ENCODE measurements at places on chromosomes 1 and 21. TPM values are rescaled to one million over a fixed set of nuclear protein-coding genes. Genes with fewer than 3 reads are reported as not detected.

The UBR4 gene
- 99.6 TPM for total RNA-seq

- no peak for DNase-seq
These were observed 1.3 kb downstream of the KMO start for GRCh38 chr1:241533326-241534115.

DNA sequence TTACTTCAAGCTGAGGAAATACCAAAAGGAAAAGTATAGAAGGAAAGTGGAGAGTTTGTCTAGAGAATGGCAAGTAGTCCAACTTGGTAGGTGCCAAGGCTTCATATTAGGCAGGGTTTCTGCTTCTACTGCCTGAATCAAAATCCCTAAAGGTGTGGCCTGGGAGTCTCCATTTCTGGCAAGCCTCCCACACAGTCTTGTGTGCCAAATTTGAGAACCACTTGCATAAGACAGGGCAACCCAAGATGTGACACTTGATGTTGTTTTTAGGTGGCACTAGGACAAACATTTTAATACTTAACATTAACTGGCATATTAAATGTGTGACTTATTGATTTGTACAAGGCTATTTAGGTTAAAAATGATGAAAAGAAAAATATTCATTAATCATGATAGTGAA, 60.1 kb downstream of the ATG4C start:
- DNase-seq: no peak

The TMEM82 gene
- not detected for total RNA-seq

GRCh38 chr1:201745023-201745422, 83.9 kb upstream of the IPO9 start:
- DNase-seq: no peak

DNA sequence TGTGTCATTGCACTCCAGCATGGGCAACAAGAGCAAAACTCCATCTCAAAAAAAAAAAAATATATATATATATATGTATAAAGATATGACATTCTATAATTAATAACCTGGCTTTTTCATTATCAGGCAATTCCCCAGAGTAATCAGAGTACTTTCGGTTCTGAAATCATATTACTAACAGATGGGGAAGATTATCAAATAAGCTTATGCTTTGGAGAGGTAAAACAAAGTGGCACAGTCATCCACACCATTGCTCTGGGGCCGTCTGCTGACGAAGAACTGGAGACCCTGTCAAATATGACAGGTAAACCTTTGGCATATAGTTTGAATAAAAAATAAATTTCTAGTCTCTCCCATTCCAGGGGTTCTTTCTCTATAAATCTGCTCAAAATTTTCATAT, 58.5 kb upstream of the SH3GLB1 start:
- DNase-seq: no peak

GRCh38 chr1:178798232-178798861, 72.5 kb downstream of the ANGPTL1 start:
- DNase-seq: no peak

The SLAMF6 gene
- not detected for total RNA-seq

GRCh38 chr1:85911742-85912141, 203.5 kb upstream of the ZNHIT6 start:
- no peak for DNase-seq

GRCh38 chr1:187001198-187001889, 172.6 kb downstream of the PLA2G4A start:
- DNase-seq: peak; percentile 33
